ENCODE measurements at places on chromosomes 6 and 20.

- H3K27ac ChIP-seq: peak overlapping the region; percentile 79
- H3K4me1 ChIP-seq: peaks cover 49% of the 10 kb centered on the region
- no peak for DNase-seq
- no peaks in the 10 kb centered on the region for H3K36me3 ChIP-seq
Measured at GRCh38 chr20:48825566-48825920, 2.3 kb downstream of the PREX1 start.

- no peak overlapping the region for H3K4me3 ChIP-seq
- H3K4me1 ChIP-seq: peaks cover 30% of the 10 kb centered on the region
- no peak for DNase-seq
- H3K36me3 ChIP-seq: no peaks in the 10 kb centered on the region
- no peak overlapping the region for H3K27ac ChIP-seq
- H3K27me3 ChIP-seq: peaks cover 2% of the 10 kb centered on the region
Measured at GRCh38 chr20:57904314-57905105, 194.7 kb upstream of the PMEPA1 start.

DNA sequence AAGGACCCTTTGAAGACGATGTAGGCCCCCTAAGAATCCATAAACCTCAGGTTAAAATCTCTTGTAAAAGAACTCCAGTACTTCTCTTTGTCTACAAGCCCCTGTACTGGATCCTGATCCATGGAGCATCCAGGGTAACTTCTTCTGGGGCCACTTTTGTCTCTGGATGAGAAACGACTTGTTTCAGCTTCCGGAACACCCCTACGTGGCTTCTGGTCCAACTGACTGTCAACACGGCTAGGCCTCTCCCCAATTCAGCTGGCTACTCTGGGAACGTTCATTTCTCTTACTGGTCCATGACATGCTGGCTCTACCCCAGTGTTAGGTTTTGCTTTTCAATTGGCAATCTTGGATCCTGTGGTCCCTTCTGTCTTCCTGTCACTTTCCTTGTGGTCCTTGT, 198.0 kb downstream of the BACH2 start:
- H3K36me3 ChIP-seq: no peaks in the 10 kb centered on the region
- no peak for DNase-seq
- H3K4me3 ChIP-seq: no peak overlapping the region
- H3K27me3 ChIP-seq: no peaks in the 10 kb centered on the region

DNA sequence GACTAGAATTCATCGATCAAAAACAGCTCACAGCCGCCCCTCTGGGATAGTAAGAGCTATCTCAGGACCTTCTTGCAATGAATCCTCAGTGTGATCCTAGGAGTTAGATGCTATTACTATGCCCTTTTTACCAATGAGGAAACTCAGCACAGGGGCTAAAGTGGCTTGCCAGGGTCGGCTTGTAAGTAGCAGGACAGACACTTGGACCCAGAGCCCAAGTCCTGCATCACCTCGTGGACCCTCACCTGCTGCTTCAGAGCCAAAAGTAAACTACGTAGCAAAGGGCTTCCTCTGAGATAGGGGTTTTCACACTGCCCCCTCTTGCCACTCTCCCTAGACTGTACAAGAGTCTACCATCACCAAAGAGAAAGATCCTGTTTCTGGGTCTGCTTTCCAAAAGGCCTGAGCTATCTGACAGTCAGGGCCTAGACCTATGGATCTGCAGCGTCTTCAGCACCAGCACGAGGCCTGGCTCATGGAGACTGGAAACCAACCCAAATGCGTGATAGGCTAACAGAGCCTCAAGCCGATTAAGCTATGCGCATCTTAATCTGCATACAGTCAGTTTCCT, 172.3 kb downstream of the ANKRD60 start:
- no peak overlapping the region for H3K27ac ChIP-seq
- H3K27me3 ChIP-seq: no peaks in the 10 kb centered on the region

GRCh38 chr20:13396022-13396421, 174.9 kb downstream of the ISM1 start:
- no peak for DNase-seq
- no peak overlapping the region for H3K27ac ChIP-seq
- H3K4me1 ChIP-seq: no peaks in the 10 kb centered on the region
- H3K4me3 ChIP-seq: no peak overlapping the region
- H3K36me3 ChIP-seq: no peaks in the 10 kb centered on the region

DNA sequence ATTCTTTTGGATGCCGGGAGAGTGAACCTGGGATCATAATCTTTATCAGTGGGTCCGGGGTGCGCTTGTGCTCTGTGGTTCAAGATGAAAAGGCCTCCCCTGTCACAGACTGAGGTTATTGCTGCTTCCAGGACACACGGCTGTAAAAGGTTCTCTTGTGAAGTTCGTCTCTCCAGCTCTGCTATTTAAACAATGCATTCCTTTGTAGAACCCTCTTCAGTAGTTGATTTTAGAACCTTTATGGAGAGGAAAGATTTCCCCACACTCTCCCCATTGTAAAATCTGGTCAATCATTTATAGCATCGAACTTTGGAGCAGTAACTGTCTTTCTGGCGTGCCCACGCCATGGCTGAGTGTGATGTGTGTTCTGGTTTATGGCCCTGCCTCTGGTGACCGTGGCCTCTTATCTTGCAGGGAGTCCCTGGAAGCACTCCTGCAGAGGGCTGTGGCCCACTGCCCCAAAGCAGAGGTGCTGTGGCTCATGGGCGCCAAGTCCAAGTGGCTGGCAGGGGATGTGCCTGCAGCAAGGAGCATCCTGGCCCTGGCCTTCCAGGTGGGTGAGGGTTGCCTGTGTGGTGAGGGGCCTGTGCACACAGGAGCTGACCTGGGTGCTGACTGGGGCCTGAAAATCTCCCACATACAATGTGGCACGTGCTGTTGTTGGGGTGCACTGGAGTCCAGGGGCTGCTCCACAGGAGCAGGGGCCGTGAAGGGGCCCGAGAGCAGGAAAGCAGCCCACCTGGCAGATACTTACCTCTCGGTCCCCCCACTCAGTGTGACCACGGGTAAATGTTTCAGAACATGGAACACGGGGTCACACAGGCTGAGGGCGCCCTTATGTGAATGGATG, 11.6 kb upstream of the C20orf204 start:
- no peak overlapping the region for H3K27ac ChIP-seq
- no peak overlapping the region for H3K4me3 ChIP-seq
- peaks cover 12% of the 10 kb centered on the region for H3K4me1 ChIP-seq

DNA sequence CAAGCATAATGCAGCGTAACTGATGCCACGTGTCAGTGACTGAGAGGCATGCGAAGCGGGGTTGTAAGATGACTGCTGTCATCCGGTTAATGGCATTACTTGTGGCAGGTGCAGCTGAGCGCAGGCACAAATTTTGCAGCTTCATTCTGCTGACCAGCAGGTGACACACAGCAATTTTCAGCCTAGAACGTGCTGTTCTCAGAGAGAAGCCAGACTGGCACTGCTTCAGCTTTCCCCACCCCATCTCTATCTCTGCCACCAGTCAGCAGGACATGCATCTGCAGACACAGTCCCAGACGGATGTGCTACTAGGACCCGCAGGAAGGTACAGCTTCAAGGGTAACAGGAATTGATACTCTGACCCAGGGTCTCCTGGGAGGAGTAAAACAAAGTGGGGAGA, 221.8 kb downstream of the KIF16B start:
- H3K27ac ChIP-seq: no peak overlapping the region
- no peaks in the 10 kb centered on the region for H3K27me3 ChIP-seq
- H3K36me3 ChIP-seq: no peaks in the 10 kb centered on the region
- peaks cover 9% of the 10 kb centered on the region for H3K4me1 ChIP-seq
- no peak for DNase-seq

GRCh38 chr6:151388997-151389617, 2.3 kb downstream of the ZBTB2 start:
- no peaks in the 10 kb centered on the region for H3K36me3 ChIP-seq
- no peaks in the 10 kb centered on the region for H3K27me3 ChIP-seq
- H3K27ac ChIP-seq: peak overlapping the region; percentile 98
- no peak for DNase-seq
- peak overlapping the region; percentile 69 for H3K4me3 ChIP-seq
- H3K4me1 ChIP-seq: peaks cover 11% of the 10 kb centered on the region

DNA sequence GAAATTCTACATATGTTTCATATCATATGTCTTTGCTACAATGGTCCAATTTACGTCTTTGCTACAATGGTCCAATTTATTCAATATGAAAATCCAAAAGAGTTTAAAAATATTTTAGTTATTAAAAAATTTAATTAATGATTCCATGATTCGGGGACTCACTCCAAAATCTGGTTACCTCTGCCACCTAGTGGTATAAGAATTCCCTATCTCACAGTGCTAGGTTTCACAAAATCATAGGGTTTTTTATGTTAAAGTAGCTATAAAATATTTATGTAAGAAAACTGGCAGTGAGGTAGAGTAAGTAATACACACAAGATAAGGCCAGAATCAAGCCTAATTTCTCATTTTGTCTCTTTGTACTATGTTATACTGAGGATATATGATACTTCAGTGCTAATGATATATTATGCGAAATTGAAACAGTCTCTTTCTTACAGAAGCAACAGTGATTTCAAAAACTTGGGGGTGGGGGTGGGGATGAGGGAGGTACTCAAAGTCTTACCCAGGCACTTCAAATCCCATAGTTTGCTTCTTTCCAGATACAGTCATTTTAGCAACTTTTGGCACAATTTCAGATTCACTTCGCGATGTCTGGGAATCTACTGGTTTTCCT, 52.3 kb downstream of the HBS1L start:
- H3K27ac ChIP-seq: no peak overlapping the region
- H3K27me3 ChIP-seq: no peaks in the 10 kb centered on the region
- H3K4me1 ChIP-seq: no peaks in the 10 kb centered on the region
- no peak overlapping the region for H3K4me3 ChIP-seq
- no peaks in the 10 kb centered on the region for H3K36me3 ChIP-seq

DNA sequence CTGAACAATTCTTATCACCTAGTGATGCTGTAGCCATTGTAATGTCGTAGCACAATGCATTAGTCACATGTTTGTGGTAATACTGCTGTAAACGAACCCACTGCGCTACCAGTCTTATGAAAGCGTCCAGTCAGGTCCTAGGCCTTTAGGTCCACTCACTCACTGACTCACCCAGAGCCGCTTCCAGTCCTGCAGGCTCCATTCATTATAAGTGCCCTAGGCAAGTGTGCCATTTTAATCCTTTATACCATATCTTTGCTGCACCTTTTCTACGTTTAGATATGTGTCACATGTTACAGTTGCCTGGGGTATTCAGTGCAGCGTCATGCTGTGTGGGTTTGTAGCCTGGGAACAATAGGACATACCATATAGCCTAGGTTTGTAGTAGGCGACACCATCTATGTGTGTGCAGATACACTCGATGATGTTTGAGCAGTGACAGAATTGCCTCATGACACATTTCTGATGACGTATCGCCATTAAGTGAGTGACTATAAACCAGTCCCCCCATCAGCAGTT, 15.4 kb downstream of the IGF2R start:
- no peaks in the 10 kb centered on the region for H3K36me3 ChIP-seq
- H3K4me3 ChIP-seq: no peak overlapping the region
- H3K27ac ChIP-seq: peak overlapping the region; percentile 20
- DNase-seq: no peak
- H3K4me1 ChIP-seq: peaks cover 29% of the 10 kb centered on the region
- no peaks in the 10 kb centered on the region for H3K27me3 ChIP-seq

DNA sequence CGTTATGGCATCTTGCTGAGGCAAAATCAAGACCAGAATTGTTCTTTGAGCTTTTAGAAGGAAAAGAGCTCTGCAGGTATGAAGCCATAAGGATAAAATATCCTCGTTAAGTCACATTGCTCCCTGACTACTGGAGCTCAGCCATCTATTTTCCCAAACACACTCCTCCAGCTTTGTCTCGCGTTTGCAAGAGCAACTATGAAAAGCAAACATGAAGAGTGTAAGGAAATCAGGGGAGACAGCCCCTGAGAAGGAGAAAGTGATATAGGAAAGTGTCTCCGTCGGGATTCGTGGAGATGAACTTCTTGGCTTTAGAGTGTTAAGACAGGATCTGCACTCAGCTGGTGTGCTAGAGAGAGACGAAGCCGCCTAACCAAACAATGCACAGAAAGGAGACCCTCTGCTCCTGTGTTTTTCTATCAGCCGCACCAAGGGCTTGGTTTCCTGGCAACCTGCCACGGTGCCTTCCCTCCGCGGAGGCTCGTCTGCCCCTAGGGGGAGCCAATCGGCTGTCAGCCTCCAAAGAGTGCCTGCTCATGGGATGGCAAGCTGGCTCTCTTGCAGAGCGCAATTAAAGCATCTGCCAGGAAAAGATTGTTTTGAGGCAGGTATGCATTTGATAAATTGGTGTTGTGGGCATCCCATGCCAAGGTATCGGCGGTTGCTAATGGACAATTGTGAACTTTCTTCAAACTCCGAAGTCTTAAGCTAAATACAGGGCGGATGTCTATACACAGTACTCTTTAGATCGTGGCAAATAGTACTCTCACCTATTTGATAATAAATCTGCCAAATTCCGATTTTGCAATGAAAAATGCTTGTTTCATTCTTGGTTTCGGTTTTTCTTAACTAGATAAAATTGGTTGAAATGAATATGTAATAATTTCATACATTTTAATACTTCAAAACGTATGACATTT, 603.2 kb downstream of the RNF144B start:
- H3K4me1 ChIP-seq: peaks cover 4% of the 10 kb centered on the region
- no peak overlapping the region for H3K27ac ChIP-seq
- peak; percentile 91 for DNase-seq

GRCh38 chr6:5248302-5249098, 12.2 kb downstream of the LYRM4 start:
- H3K4me1 ChIP-seq: no peaks in the 10 kb centered on the region
- no peak overlapping the region for H3K27ac ChIP-seq
- no peaks in the 10 kb centered on the region for H3K36me3 ChIP-seq
- DNase-seq: no peak
